ENCODE measurements at places on chromosomes 6 and 20.

GRCh38 chr20:24314053-24314452, 155.4 kb upstream of the SYNDIG1 start:
- no peak for DNase-seq

DNA sequence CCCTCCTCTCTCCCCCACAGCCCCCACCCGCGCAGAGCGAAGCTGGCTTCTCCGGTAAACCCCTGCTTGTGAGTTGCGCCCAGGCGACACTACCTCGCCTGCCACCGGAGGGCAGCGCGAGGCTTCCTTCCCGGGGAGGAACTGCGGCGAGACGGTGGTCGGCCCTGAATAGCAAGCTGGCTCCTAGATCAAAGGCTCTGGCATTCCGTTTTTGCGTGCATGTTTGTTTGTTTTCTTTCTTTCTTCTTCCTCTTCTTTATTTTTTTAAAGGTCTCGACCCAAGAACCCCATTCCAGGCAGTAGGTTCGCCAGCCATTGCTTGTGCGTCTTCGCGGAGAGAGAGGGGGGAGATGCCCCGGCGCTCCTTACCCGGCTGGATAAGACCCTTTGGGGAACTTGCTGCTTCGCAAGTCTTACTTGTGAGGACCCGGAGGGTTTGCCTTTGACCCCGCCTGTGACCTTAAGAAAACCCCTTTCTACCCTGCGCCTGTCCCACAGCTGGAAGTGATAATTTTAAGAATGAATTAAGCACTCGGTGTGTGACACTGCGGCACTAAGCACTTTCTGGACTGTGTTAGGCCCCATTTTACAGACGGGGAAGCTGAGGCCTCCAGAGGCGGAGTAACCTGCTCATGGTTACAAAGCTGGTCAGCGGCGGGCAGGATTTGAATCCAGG, 92.7 kb upstream of the SIRPA start:
- DNase-seq: no peak

GRCh38 chr6:73088138-73088813, 137.0 kb downstream of the KHDC1L start:
- no peak for DNase-seq

GRCh38 chr20:52433326-52434040, 241.9 kb upstream of the ZFP64 start:
- no peak for DNase-seq

GRCh38 chr20:34473262-34473883, 42.8 kb upstream of the DYNLRB1 start:
- no peak for DNase-seq

DNA sequence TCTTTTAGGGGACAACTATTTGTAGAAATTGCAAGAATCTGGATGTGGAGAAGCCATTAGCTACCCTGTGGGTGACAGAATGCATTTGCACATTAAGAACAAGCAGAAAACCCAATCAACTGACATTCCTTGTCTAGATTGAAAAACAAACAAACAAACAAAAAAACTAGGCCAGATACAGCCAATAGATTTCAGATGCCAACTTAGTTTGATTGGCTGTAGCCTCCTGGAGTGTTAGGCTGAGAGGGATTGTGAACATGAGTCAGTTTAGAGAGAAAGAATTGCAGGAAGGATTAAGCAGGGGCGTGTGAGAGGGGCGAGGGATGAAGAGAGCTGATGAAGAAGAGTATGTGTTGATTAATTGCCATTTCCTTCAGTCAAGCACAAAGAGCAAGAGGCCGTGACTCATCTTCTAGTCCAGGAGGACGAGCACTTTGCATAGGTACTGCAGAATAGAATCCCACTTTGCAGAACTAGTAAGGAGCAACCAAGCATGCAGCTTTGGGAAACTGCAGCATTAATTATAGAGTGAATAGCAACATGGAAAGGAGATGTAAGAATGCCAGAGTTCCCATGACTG, 188.0 kb upstream of the RAB32 start:
- DNase-seq: no peak

GRCh38 chr6:56764081-56764566, 121.4 kb upstream of the DST start:
- DNase-seq: no peak

- DNase-seq: no peak
These were observed 1.3 kb upstream of the PPP1R16B start for GRCh38 chr20:38804221-38804620.

GRCh38 chr6:134322216-134322615, 4.3 kb upstream of the SGK1 start:
- DNase-seq: no peak
